ENCODE measurements at places on chromosomes 3 and 15.

DNA sequence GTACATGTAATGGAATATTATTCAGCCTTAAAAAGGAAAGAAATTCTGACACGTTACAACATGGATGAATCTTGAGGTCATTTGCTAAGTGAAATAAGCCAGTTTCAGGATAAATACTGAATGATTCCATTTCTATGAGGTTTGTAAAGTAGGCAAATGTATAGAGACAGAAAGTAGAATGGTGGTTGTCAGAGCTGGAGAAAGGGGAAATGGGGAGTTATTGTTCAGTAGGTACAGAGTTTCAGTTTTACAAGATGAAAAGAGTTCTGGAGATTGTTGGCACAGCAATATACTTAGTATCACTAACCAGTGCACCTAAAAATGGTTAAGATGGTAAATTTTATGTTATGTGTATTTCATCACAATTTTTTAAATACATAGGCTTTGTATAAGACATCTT, 60.6 kb downstream of the USP8 start:
- no peak for DNase-seq

DNA sequence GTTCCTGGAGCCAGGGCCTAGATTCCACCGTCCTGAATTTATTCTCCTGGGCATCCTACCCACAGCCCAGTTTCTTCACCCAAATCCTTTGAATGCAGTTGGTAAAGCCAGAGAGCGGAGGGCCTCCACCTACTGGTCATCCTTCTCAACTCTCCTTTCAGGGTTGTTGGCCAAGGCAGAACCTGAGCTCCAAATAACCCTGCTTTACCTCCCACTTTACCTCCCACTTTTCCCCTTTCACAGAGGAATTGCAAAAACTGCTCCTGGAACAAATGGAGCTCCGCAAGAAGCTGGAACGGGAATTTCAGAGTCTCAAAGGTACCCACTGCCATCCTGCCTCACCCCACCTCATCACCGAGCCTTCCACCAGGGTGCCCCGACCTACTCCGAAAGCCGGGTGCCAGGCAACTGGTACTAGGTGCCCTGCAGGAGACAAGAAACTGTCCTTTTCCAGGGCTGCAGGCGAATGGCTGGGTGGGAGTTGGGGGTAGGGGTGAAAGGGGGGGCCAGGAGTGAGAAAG, 6.8 kb downstream of the SKOR1 start:
- DNase-seq = no peak

- no peak for DNase-seq
Measured at GRCh38 chr15:42107473-42107872, 13.1 kb upstream of the PLA2G4D start.

- DNase-seq = no peak
Measured at GRCh38 chr3:38335263-38335662, 11.3 kb upstream of the XYLB start.

GRCh38 chr15:90664650-90665287, 52.4 kb upstream of the BLM start:
- DNase-seq = no peak

GRCh38 chr3:88019024-88019423, 39.8 kb downstream of the CGGBP1 start:
- peak; percentile 74 for DNase-seq

- DNase-seq = no peak
Measured at GRCh38 chr15:99987701-99988100, 254.5 kb upstream of the LYSMD4 start.

- DNase-seq = no peak
Measured at GRCh38 chr15:91941871-91942658, 88.6 kb downstream of the SLCO3A1 start.

GRCh38 chr3:146313031-146313745, 62.3 kb upstream of the PLSCR4 start:
- DNase-seq = no peak

Measured in CD8-positive, alpha-beta T cell (primary cell).